Stimulated activated CD8-positive, alpha-beta memory T cell treated with anti-CD3 and anti-CD28 coated beads, Interleukin-4, amount 100 ng/mL, for 4 hours (primary cell): ENCODE measurements at places on chromosomes 3 and 15.

DNA sequence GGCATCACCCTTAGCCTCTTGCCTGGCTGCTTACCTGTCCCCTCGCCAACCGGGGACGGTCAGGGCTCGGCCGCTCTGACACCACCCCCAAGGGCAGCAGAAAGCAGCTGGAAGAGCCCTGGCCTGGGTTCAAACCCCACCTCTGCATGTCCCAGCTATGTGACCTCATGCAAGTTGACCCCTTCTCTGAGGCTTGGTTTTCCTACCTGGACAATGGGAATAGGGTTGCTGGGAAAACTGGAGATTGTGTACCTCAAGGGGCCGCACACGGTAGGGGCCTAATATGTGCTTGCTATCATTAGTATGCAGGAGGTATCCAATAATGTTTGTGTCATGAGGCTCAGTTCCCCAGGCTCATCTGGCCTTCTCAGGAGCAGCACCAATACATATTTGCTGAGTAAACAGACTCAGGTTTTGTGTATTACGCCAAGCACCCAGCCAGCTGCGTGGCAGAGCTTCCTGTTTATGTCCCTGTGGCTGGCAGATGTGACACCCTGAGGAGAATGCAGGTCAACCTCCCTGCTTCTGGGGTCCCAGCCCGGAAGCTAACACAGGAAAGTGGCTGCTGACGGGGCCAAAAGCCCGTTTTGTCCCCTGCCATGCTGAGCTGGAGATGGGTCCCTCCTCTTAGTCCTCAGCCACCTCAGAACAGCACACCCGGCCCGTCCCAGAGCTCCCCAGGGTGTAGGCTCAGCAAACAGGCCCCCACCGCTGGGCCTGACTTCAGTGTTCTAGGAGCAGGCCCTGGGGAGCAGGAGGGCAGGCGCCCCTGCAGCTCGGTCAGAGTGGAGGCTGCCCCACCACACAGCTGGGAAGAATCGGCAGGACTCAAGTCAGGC lies 29.7 kb downstream of the PLXND1 start:
- DNase-seq, result no peak

DNA sequence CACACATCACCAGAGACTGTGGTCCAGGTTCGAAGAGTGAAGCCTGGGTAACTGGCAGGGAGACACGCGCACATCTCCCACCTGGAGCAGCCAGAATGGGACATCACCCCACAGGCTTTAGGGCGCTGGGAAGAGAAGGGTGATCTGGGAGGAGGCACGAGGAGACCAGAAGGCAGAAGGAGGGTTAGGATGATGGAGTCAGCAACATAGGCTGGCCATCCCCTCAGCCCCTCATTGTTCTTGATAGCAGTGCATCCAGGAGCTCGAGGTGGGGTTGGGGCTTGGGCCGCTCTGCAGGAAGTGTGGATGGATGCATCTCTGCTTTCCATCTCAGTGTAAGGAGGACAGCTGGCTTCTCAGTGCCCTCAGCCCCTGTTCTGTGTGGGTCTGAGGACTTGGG lies 15.2 kb downstream of the PLA2G4F start:
- DNase-seq, result no peak

DNA sequence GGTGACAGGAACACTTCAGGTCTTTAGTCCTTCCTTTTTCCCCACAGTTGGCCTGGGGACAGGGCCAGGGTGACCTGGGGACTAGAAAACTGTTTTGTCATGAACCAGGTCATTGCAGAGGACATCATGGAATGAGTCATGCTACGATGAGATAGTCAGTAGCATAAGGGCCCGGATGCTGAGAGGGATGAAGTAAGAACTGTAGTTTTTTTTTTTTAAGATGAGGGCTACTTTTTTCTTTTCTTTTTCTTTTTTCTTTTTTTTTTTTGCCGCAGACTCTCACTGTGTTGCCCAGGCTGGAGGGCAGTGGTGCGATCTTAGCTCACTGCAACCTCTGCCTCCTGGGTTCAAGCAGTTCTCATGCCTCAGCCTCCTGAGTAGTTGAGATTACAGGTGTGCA lies 8.0 kb downstream of the MAP2K5 start:
- no peak for DNase-seq

- no peak for DNase-seq
These were observed 486.2 kb downstream of the IGSF11 start for GRCh38 chr3:118548434-118548833.

- no peak for DNase-seq
These were observed 89.9 kb upstream of the TBL1XR1 start for GRCh38 chr3:177287231-177287630.

- no peak for DNase-seq
These were observed 203.0 kb downstream of the ABHD5 start for GRCh38 chr3:43893727-43894126.
